ENCODE measurements at places on chromosomes 6 and 20.

DNA sequence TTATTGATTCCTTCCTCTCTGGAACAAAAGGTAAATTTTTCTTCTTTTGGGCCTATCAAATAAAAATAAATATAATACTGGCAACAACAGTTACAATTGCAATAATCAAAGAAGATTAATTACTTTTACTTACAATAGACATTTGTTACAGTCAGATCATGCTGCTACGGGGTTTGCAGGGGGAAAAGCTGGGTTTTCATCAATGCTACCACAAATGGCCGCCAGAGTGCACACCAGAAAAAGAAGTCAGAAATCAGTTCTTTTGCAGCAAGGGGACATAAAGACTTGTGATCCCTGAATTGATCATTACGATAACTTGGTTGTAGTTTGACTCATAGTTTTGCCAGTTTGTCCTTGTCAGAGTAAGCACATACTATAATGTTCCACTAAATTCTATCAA is 714.5 kb upstream of the EYS start:
- no peak overlapping the region for H3K4me3 ChIP-seq
- H3K27me3 ChIP-seq: no peaks in the 10 kb centered on the region
- H3K4me1 ChIP-seq: no peaks in the 10 kb centered on the region
- no peak overlapping the region for H3K27ac ChIP-seq

GRCh38 chr6:12033770-12034169 is 21.7 kb downstream of the HIVEP1 start:
- H3K36me3 ChIP-seq: no peaks in the 10 kb centered on the region
- H3K27me3 ChIP-seq: no peaks in the 10 kb centered on the region

- no peaks in the 10 kb centered on the region for H3K4me1 ChIP-seq
- peaks cover 4% of the 10 kb centered on the region for H3K27me3 ChIP-seq
- no peak for DNase-seq
- H3K36me3 ChIP-seq: no peaks in the 10 kb centered on the region
- H3K27ac ChIP-seq: no peak overlapping the region
Measured at GRCh38 chr20:10209091-10209490, 9.5 kb upstream of the SNAP25 start.

DNA sequence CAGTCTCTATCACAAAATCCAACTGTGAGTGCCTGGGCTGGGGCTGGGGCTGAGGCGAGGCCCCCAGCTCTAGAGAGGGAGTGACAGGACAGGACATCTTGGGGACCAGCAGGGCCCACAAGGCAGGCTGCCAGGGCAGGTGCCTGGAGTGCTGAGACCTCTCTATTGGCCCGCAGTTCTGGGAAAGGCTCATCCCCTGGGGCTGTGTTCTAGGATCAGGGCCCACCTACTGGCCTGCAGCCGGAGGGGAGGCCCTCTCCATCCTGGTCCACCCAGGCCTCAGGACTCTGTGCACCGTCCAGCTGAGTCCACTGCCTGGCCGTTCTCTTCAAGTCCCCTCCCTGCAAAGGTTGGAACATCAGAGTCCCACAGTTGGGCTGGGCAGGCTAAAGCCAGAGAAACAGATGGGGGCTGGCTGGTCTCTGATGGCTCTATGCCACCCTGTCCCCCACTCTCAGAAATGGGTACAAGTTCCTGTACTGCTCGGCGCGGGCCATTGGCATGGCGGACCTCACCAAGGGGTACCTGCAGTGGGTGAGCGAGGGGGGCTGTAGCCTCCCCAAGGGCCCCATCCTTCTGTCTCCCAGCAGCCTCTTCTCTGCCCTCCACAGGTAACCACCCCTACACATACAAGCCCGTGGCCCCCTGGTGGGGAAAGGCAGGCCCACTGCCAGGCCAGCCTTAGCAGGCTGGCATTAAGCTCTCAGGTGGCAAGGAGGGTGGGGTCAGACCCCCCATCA is 9.0 kb downstream of the EMILIN3 start:
- H3K27me3 ChIP-seq: no peaks in the 10 kb centered on the region
- DNase-seq: no peak
- no peak overlapping the region for H3K27ac ChIP-seq
- peaks cover 55% of the 10 kb centered on the region for H3K36me3 ChIP-seq

- H3K27me3 ChIP-seq: no peaks in the 10 kb centered on the region
- no peak for DNase-seq
- H3K4me1 ChIP-seq: no peaks in the 10 kb centered on the region
- no peaks in the 10 kb centered on the region for H3K36me3 ChIP-seq
Measured at GRCh38 chr6:54125493-54125892, 14.2 kb downstream of the MLIP start.
